ENCODE measurements at places on chromosomes 16 and 17.

DNA sequence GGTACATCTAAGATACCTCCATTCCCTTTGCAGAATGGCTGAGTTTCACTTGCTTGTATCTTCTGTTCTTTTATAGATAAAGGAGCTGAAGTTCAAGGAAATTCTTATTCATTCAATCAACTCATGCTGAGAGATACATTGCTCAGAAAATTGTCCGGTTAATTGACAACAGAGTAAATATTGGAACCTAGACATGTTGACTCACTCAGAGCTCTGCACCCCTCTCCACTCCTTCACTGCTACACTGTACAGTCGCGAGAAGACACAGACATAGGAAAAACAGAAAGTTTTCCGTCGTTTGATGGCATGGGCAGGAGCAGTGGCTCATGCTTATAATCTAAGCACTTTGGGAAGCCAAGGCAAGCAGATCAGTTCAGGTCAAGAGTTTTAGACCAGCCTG, 690.5 kb upstream of the SOX9 start:
- no peak for DNase-seq

DNA sequence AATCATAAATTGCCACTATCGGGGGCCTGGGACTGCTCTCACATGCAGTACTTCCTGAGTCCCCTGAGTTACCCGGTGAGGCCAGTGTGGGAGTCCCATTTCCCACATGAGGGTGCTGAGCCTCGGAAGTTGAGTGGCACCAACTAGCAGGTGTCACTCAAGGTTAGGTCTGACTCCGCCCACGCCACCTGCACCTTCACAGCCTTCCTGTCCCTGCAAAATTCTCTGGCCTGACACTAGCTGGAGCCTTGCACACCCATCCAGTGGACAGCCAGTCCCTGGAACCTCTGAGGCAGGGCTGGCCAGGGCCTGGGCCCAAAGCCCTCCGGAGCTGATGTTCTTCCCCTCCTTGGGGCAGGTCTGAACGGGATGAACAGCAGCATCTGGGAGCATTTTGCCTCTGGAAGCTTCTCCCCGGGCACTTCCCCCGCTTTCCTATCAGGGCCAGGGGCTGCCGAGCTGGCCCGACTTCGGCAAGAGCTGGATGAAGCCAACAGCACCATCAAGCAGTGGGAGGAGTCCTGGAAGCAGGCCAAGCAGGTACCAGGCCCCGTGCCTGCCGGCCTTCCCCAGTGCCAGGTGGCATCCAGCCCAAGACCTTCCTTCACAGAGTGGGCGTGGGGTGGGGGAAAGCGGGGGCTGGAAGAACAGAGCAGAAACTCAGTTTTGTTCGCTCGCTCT, 21.9 kb downstream of the UNC13D start:
- DNase-seq: no peak

- no peak for DNase-seq
Observed at GRCh38 chr17:21360048-21360447, 16.1 kb upstream of the KCNJ12 start.

GRCh38 chr17:65523411-65523810, 38.0 kb downstream of the AXIN2 start:
- no peak for DNase-seq

DNA sequence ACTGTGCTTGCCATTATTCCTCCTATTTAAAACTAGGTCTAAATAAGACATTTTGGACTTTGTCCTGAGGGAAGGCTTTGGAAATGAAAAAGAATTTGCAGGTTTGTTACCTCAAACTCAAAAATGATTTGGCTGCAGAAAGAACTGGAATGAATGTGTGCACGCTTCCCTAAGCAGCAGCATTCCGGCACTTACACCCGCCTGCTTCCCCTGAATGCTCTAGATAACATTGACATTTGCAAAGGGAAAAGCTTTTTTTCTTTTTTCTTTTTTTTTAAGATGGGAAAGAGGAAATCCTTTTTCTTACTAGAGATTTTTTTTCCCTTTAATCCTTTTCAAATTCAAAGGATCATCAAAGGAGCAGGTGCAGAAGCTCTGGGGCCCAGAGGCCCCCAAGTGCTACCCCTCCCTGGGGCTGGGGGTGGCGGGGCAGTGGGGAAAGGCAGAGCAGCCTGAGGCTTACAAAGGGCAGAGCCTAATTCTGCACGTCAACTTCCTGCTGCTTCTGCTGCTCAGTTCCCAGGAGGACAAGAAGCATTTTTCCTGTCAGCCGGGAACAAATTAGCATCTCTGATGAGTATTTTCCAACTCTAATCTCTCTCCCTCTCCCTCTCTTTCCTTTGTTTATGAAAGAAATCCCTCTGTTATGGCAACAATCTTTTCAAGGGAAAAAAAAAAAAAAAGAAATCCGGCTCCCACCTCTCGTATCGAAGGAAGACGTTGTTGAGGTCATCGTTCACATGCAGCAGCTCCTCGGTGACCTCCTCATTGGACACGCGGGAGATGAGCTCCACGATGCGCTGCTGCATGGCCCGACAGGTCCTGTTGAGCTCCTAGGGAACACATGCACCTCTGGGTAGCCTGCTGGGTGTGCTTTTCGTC, 32.1 kb upstream of the SREBF1 start:
- no peak for DNase-seq

DNA sequence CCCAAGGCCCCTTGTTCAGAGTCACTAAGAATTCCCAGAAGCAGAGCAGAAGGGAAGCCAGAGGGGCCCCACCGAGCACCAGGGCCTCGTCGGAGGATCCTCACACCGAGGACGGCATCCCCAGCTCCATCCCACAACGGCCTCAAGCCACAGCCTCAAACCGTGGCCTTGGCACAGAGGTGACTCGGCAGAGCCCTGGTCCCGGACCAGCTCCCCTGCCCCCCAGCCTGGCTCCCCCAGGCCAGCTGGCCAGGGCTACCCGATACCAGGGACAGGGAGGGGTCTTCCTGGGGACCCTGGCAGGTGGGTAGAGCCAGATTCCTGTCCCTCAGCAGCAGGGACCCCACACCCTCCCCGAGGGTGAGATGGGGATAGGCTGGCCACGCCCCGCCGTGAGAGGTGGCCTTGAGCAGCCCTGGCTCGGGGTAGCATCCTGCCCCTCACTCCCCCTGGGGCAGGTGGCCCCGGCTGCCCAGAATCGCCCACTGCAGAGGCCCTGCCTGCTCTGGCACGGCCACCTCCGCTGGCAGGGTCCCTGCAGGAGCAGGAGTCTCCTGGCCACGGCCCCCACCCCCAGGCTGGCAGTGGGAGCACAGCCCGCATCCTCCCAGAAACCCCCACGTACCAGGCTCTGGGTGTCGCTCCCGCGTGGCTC, 5.6 kb upstream of the PVALEF start:
- DNase-seq: no peak

GRCh38 chr16:53198933-53199332, 144.1 kb downstream of the CHD9 start:
- DNase-seq: no peak

- no peak for DNase-seq
Observed at GRCh38 chr16:1744338-1744840, 27.0 kb downstream of the NME3 start.

DNA sequence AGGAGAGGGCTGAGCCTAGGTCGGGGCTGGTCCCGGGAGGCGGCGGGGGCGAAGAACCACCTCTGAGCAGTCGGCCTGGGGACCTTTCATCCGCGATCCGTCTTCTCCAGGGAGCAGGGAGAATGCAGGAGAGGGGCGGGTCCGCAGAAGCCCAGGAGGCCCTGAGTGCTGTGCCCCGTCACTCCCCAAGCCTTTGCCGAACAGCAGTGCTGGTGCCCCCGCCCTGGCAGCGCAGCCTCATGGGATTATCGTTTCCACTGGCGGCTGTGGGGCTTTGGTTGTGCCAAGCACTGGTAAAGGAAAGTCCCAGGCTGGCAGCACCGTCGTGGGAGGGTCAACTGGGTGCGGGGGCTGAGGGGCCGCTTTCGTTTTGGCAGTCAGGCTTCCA, 631 bp downstream of the TBL3 start:
- no peak for DNase-seq

DNA sequence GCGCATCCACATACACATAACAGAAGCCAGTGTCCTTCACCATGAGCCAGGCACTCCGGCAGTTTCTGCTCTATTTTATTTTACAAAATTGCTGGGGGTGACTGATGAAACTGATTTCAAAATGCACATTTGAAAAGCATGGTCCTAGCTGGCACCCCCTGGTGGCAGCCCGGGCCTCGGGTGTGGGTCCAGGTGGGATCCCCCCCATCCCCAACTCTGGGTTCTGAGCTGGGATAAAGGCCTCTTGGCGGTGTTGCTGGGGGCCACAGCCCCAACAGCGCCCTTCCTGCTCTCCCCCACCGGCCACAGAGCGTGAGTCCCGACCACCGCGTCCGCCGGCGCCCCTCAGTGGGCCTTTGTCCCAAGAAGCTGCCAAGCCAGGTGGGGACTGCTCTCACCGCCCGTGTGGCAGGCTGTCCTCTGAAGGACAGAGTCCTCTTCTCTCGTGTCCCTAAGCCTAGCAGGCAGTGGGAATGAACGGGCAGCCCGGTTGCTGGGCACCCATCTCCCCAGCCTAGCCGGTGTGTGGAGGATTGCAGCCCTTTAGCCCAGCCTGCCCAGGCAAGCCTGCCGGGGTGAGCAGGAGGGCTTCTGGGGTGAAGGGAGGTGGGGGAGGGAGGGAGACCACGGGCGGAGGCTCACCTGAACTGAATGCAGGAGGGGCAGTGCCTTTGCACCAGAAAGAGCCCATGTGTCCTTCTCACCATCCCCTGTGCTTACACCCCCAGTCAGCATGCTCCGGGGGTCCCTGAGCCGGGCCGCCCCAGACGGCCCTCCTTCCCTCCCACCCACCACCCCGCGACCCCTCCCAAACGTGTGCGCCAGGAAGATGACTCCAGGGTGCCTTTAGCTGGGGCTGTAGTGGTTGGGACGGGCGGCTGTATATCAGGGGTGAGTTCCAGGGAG, 898 bp downstream of the SNAI3 start:
- no peak for DNase-seq

GRCh38 chr16:3173892-3174617, 13.9 kb upstream of the OR1F1 start:
- no peak for DNase-seq

DNA sequence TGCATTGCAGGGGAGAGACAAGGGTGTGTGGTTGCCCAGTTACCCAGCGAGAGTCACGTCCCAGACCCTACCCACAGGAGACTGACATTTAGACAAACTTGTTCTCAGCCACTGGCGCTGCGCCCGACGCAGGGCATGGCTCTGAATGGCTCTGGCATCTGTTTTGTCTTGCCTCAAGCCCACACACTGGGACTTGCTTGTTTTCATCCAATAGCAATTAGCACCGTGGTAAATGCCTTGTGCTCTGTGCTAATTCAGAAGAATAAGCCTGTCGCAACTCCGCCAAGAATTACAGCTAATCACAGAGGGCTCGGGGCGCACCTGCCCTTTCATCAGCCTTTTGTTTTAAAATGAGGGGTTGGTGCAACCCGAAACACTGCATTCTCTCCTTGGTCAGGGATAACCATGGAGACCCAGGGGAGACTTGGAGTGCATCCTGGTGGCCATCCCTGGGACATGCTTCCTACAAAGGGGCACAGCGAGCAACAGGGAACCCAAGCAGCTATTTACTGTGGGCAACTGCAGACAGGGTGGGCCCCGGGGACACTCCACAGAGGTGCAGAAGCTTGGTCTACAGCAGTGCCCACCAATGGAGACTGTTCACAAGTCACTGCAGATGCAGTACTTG, 220.6 kb upstream of the ZFHX3 start:
- no peak for DNase-seq

DNA sequence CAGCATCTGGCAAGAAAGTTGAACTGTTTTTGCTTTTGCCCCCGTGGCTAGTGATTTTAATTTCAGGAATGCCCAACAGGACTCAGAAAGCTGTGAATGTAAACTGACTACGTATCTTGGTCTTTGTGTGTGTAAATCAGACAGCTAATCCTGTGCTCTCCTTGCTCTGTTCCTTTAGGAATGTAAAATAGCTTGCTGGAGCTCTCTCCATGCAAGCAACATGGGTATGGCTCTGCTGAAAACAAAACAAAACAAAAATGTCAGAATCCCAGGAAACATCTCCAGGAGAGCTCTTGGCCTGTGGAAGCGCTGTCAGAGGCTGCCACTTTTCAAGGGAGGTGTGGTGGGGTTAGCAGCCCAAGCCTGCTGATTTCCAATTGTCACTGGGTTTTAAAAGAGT, 161.8 kb upstream of the NOG start:
- no peak for DNase-seq

- DNase-seq: no peak
Observed at GRCh38 chr16:1561266-1561665, 27.8 kb downstream of the TMEM204 start.

GRCh38 chr16:29790949-29791844, 646 bp downstream of the KIF22 start:
- DNase-seq: no peak

DNA sequence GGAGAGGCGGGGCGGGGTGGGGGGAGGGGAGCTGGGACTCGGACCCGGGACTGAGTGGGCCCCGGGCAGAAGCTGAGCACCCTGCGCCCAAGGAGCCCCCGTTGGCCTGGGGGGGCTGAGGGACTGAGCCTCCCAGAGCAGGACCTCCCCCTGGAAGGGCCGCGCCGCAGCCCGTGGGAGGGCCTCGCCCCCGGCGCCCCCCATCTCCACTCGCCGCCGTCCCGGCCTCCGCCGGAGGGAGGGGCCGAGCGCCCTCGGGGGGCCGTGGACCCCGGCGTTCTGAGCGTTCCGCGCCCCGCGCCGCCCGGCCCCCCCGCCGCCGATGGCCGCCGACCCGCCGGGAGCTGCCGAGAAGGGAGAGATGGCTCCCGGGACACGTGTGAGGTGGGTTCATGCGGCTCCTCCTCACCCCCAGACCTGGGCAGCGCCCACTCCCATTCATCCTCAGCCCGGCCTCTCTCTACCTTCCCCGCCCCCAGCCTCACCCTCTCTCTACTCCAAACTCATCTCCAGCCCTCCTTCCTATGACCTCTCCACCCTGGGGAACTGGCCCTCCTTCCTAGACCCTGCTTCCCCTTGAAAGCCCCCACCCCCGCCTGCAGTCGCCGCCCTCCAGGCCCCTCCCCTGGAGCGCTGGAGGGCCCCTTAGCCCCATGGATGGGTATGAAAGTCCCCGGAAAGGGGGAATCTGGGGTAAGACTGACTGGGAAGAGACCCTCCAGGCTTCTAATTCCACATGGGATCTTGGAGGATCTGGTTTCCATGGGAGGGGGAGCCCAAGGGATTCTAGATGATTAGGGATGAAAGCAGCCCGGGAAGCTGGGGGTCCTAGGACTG, 922 bp downstream of the FBXL19 start:
- no peak for DNase-seq

GRCh38 chr16:69112285-69113129, 7.1 kb downstream of the HAS3 start:
- DNase-seq: no peak

DNA sequence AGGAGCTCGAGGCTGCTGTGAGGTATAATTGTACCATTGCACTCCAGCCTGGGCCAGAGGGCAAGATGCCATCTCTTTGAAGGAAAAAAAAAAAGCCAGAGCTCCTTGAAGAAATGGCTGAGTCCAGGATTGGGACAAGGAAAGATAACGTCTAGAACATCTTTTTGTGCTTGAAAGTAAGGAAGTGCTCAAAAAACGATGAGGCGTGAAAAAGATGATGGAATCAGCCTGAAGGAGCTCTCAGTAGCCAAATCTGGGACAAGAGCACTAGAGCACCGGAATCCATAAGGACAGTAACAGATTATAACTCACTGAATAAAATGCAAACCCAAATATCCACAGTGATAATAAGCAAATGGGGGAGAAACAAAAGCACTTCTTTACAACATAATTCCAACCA, 22.1 kb downstream of the EFTUD2 start:
- DNase-seq: no peak

GRCh38 chr17:50372222-50372757, 694 bp downstream of the MRPL27 start:
- no peak for DNase-seq

Measured in esophagus squamous epithelium (tissue), 5 donors.